ENCODE measurements at places on chromosomes 2 and 18.

DNA sequence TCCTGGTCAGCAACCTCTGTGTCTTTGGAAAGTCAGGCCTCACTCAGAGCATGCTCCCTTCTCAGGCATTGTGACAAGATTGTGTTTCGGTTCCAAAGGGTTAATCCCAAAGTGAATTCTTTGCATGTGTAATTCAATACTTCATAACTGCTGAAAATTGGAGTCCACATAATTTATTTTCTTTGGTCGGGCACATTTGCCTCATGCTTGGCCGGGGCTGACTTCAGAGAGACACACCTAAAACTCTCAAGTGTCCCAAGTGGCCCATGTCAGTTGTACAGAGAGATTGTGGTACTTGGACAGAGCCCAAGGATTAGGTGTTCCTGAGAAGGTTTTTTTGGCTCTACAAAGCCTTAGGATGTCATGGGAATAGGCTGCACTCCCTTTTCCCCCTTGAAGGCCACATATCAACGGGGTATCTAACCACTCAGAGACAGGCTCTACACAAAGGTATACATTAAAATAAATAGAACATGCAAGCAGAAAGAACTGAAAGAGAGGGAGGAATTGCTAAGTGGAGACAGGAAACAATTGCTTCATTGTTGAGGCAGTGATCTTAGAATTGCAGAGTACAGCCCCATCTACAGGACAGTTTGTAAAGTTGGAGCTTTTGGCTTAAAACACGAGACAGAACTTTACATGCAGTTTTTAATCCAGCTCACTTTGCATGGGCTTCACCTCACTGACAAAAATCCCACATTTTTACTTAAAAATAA is 1232.3 kb upstream of the ZEB2 start:
- peak; percentile 68 for DNase-seq

- no peak for DNase-seq
Measured at GRCh38 chr18:68919900-68920299, 122.0 kb downstream of the CCDC102B start.

- peak; percentile 67 for DNase-seq
Measured at GRCh38 chr2:45611020-45611859, at the start of gene SRBD1. SRBD1 (minus strand) TSS chr2:45611267; CDS start chr2:45605441, 5,826 bp downstream.

DNA sequence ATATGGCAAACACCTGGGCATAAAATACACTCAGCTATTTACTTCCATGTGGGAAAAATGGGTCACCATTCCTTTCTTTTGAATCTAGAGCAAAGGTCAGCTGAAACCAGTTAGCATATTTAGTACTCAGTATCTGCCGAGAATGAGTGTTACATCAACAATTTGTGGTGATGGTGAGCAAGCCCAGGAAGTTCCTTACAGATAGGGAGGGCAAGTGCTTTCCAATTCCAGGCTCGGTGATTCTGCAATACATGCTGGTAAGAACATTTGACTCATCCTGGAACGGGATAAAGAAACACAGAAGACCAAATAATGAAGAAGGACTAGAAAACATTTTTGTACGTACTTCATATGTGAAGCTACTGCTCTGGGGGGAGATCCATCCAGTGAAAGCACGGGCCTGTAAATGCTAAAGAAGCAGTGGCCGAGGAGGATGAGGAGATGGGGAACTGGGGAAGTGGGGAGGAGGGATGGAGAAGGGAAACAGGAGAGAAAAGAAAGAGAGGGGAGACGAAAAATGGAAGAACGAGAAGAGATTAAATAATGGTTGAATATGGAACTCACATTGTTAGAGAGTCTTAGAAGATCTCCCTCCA is 251.9 kb downstream of the TTC32 start:
- DNase-seq, result peak; percentile 87

DNA sequence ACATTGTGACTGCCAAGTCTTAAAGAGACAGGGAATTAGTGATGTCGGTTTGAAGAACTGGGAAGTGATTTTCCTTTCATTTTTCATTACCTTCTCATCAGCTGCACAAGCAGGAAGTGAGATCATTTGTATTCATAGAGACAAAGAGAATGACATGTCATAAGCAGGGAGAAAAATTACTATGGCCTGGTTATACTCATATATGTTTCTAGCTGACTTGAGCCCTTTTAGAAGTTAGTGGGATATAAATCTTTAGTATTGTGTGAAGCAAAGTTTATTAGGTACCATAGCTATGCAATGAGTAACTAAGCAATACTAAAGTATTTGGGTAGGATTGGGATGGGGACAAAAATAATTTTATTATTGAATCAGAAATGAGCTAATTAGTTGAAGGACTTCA is 284.1 kb downstream of the PID1 start:
- DNase-seq, result no peak
